Activated naive CD4-positive, alpha-beta T cell (primary cell): ENCODE measurements at places on chromosomes 6 and 20.

GRCh38 chr6:133889557-133890403, 867 bp downstream of the TCF21 start:
- DNase-seq, result no peak

GRCh38 chr20:41632896-41633295, 14.7 kb upstream of the CHD6 start:
- no peak for DNase-seq

DNA sequence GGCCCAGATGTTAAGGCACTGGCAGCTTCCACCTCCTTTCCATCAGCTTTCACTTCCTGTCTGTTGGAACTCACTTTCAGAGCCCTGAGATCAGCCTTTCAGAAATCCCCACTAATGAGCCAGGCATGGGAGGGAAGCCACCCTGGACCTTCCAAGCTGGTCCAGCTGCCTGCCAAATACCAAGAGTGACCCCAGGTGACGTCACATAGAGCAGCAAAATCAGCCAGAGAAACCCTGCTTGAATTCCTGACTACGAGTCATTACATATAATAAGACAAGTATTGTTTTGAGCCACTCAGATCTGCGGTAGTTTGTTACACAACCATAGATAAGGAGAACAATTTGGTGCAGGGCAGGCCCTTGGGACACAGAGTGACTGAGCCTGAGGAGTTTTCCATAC, 556.0 kb upstream of the JAG1 start:
- DNase-seq, result no peak

- DNase-seq, result no peak
These were observed 103.9 kb downstream of the ALDH8A1 start for GRCh38 chr6:134846031-134846430.

DNA sequence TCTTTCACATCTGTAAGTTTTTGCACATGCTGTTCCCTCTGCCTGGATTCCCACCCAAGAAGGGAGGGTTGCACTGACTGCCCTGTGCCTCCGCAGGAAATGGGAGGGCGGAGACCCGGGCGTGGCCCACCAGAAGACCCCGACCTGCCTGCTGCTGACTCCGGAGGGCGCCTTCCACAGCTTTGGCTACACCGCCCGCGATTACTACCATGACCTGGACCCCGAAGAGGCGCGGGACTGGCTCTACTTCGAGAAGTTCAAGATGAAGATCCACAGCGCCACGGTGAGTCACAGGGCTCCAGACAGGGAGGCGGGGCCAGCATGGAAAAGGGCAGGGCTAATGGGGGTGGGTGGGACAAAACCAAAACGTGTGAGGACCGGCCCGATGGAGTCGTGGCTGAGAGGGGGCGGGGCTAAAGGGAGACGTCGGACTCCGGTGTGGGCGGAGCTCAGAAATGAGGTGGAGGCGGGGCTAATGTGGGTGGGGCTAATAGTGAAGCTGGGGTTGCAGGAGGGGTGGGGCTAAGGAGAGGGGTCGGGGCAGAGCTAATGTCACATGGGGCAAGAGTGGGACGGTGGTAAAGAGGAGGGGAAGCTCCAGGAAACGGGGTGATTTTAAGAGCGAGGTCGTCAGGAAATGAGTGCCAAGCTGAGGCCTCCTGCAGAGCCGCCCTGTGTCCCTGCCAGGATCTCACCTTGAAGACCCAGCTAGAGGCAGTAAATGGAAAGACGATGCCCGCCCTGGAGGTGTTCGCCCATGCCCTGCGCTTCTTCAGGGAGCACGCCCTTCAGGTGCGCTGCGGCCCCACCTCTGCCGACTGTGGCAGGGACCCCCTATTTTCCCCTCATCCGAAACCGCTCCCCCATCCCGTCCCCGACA, 12.6 kb downstream of the HSPA12B start:
- DNase-seq, result peak; percentile 55

DNA sequence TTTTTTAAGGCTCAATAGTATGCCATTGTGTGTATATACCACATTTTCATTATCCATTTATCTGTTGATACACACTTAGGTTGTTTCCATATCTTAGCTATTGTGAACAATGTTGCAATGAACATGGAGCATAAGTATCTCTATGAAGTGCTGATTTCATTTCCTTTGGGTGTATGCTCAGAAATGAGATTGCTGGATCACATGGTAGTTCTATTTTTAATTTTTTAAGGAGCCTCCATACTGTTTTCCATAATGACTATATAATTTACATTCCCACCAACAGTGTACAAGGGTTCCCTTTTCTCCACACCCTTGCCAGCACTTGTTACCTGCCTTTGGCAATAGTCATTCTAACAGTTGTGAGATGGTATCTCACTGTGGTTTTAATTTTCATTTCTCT, 15.1 kb upstream of the HLA-DOA start:
- no peak for DNase-seq

DNA sequence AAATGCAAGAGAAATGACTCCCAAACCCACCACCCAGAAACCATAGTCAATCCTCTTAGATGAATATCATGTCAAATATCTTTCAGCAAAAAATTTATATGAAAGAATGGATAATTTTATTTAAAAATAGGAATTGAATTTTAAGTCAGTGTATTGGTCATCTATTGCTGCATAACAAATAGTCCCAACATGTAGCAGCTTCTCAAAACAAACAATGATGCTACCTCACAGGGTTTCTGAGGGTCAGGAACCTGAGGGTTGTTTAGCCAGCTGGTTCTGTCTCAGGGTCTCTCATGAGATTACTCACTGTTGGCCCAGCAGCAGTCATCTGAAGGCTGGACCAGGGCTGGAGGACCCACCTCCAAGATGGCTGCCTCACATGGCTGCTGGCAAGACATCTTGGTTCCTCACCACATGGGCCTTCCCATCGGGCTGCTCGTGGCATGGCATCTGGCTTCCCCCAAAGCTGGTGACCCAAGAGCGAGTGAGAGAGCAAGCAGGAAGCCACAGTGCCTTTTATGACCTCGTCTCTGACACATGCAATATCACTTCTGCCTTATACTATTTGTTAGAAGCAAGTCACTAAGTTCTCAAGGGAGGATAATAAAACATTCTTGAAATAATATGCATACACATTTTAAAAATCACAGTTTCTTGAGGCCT, 36.3 kb downstream of the BANF2 start:
- DNase-seq, result no peak

GRCh38 chr20:59515013-59515905, 89.1 kb upstream of the PHACTR3 start:
- DNase-seq, result no peak

- no peak for DNase-seq
These were observed 74.6 kb upstream of the BHLHE23 start for GRCh38 chr20:63081351-63081750.

GRCh38 chr20:61146023-61146422, 106.0 kb upstream of the CDH4 start:
- DNase-seq, result no peak

DNA sequence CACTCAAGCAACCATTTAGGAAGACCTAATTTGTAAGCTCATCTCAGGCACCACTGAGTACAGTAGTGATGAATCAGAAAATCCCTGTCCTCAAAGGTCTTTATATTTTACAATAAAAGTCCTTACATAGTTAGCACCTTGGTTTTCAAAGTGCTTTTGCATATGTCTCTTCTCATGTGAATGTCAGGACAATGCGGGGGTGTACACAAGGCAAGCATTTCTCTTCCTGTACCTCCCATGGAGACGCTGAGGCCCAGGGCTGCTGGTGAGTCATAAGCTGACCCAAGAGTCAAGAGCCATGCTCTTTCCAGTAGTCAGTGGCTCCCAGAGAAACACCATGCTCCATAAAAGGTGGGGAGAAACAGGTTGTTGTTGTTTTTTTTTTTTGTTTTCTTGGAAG, 174.0 kb downstream of the GJA10 start:
- no peak for DNase-seq

- DNase-seq, result no peak
These were observed 16.9 kb downstream of the UCKL1 start for GRCh38 chr20:63939061-63939935.

DNA sequence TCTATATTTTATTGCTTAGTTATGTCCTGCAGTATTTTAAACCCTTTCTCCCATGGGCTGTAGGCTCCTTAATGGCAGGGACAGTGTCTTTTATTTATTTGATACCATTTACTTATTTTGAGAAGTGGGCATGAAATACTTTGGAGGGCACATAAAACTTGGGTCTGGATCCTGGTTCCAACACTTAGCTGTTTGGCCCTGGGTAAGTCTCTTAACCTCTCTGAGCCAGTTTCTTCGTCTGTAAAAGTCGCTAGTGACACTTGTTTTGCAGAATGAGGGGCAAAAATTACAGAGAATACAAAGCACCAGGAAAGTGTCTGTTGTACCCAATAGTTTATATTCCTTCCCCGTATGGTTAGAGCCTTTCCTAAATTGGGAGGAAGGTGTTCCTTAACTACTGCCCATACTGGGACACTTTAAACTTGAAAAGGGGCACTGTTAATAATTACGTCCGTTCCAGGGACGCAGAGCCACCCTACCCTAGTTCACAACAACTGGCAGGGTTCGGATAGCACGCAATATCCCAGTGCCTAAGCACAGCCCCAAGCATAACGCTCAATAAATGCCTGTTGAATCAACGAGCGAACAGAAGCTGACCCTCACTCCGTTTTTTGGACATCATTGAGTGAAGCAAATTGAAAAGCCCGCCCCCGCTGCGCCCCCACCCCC, 6.0 kb upstream of the ARMC12 start:
- DNase-seq, result no peak

- DNase-seq, result no peak
These were observed 107.0 kb upstream of the DST start for GRCh38 chr6:56749632-56750151.

- DNase-seq, result no peak
These were observed 13.2 kb upstream of the ASXL1 start for GRCh38 chr20:32344835-32345506.

GRCh38 chr6:85429346-85429745, 20.5 kb upstream of the NT5E start:
- no peak for DNase-seq

DNA sequence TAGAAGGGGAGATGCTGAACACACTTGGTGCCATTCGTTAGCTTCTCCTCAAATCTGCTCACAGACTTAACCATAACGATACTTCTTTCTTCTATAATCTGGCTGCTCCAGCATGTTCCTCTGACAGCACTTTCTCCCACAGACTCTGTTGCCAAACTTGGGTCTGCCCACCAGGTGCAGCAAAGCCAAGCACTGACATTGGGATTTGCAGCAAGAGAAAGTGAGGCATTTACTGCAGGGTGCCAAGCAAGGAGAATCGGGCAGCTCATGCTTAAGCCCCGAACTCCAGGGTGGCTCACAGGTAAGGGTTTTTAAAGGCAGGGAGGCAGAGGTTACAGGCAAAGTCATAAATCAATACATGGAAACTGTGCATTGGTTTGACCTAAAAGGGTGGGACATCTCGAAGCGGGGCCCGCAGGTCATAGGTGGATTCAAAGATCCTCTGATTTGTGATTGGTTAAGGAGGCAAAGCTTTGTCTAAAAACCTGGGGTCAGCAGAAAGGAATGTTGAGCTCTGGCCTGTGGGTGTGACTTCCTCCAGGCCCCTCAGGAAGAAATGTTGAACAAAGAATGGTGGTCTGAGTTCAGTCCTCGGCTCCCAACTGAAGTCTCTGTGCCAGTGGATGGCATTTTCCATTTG, 25.1 kb upstream of the PNPLA1 start:
- DNase-seq, result no peak

DNA sequence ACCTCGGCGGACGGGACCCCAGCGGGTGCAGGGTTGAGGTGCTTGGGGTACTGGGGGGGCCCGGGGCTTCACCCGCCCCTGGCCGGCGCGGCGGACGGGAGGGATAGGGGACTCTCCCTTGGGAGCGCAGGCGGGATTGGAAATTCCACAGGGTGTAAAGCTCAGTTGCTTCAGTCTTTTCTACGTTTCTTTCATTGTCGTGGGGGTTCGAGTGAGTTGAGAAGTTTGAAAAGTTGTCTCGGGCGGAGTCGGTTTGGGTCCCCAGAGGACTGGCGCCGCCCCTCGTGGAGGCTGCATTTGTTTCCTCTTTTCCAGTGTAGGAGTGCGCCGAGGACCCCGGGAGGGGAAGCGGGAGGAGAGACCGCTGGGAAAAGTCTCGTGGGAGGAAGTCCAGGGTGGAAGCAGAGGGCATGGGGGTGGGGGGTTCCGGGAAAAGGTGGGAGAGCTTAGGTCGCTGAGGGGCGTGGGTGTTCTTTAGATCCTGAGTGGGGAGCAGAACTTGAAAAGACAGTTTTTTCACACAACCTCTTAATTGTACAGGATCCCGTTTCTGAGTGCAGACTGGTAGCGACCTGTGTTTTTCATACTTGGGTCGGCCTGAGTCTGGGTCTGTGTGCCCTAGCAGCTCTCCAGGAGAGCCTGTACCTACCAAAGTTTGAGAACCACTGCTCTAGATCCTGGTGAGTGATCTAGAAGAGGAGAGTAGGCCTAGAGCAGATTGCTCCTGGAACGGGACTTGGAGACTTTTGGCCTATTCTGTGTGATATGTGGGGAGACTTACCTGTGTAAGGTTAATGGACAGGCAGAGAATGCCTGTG, 495 bp downstream of the FAM83B start:
- DNase-seq, result no peak

DNA sequence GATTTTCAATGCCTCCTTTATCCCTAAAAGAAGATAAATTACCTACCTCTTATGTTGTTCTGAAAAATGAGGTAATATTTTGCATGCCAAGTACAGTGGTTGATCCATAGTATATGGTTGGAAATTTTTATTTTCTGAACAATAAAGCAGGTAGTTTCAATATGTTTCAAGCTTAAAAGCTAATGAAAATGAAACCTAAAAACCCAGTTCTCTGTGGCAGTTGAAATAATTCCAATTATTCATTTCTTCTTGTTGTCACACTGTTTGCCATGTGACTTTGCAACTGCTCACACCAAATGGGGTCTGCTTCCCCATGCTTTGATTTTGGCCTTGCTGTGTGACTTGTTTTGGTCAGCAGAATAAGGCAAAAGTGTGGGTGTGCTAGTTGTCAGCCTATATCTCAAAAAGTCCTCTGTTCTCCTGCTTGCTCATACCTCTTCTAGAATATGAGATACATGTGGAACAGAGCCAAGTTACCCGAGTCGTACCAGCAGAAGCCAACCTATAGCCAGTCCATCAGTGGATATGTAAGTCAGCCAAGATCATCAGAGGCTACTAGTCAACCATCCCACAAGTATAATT, 197.2 kb upstream of the THEMIS start:
- no peak for DNase-seq

DNA sequence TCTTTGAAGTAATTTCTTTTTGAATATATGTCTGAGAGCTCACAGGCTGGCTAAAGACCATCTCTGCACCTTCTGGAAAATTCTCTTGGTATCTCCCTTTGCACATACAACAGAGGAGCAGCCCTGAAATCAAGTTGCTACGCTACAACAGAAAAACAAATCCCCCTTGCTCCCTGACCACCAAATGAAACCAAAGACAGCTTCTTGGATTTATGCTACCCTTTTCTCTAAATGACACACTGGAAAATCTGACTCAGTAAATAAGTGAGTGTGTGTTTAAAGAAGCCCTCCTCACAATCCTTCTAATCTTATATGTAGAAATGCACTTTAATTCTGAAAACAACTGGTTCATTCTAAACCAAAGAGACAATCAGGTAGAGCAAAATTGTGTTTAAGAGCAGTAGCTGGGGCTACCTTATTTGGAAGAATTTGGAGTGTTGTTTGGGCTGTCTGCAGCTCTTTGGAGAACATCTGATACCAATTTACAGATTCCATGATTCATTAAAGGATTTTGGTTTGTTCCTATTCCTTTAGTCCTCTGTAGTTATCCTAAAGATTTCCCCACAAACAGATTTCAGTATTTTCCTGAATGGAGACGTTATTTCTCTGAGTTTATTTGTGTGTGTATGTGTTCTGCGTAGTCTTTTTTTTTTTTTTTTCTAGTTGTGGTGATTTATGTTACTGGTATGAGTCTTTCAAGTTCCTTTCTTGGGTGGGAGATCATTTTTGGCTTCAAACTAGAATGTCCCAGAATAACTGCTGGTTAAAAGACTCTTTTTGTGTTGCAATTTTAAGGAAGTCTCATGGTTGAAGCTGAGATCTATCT, 36.4 kb upstream of the UTRN start:
- DNase-seq, result no peak
